ENCODE measurements at places on chromosomes 1 and 21. TPM values are rescaled to one million over a fixed set of nuclear protein-coding genes. Genes with fewer than 3 reads are reported as not detected.

DNA sequence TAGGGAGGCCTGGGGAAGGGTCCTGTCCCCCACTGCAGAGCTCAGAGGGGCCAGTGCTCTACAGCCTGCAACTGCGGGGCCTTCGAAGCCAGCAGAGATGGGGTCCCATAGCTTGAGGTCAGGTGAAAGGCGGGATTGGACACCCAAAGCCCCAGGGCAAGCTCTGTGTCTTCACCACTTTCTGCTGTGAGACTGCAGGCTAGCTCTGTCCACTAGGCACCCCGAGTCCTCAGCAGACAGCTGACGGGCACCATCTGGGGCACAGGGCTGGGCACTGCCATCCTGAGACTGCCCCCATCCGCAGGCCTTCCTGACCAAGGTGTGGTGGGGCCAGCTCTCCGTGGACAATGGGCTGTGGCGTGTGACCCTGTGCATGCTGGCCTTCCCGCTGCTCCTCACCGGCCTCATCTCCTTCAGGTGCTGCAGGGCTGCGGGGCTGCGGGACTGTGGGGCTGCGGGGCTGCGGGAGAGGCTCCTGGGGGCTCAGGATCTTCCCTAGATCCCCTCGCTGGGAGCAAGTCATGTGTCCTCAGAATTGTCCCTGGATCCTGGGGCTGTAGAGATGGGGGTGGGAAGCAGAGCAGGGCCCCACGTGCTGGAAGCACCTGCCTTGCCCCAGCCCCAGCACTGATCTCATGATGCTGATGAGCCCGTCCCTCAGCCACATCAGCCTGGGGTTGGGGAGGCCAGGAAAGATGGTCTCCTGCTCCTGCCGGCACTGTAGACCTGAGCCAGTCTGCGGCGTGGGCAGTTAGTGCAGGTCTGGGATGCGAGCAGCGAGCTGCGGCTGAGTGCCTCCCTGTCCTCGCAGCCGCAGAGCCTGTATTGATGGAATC is 46.8 kb downstream of the TRPM2 start:
- no peak for DNase-seq

DNA sequence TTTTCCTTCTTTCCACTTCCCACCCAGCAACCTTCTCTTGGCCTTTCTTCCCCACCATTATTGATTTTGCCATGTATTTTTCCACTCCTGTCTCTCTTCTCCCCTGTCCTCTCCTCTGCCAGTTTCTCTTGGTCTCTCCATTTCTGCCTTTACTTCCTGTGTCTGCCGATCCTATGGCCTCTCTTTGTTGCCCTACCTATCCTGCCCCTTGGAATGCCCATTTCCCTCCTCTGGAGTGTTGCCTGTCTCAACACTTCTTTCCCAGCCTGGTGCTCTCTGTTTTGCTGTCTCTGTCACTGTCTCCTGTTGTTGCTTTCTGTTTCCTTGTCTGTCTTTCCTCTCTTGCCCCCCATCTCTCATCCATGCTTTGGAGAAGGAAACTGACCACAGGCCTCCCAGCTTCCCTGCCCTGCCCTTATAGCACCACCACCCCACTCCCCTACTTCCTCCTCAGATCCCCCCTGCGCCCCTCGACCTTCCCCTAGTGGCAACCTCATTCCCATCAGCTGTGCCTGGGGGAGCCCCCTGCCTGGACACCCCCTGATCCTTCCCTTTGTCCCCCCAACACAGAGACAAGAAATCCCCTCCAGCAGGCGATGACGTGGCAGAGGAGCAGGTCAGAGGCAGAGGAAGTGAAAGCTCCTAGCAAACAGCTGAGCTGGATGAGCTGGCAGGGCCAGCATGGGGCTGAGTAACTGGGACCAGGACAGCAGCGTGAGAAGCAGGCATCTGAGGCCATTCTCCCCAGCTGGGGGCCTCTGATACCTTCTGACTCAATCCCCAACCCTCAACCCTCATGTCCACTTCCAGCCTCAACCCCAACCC is 6.6 kb upstream of the ETV3L start:
- DNase-seq, result peak; percentile 74

The CA14 gene
- total RNA-seq, result not detected

DNA sequence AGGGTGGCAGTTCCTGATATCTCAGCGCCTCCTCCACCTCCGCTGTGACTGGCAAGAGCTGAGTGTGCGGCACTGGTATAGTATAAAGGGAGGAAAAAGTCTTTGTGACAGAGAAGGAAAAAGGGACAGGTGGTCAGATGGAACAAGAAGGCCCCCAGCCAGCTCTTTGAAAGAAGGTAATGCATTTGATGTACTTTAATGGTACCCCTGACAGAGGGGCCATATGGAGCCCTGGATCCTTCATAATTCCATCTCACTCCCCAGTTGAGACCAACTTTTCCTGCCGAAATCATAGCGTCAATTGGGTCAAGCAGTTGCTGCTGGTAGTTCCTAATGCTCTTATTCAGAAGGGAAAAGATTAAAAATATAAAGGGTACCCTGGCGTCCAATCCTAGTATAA is 198.2 kb downstream of the ZNF326 start:
- no peak for DNase-seq

The VSIG8 gene
- not detected for total RNA-seq

DNA sequence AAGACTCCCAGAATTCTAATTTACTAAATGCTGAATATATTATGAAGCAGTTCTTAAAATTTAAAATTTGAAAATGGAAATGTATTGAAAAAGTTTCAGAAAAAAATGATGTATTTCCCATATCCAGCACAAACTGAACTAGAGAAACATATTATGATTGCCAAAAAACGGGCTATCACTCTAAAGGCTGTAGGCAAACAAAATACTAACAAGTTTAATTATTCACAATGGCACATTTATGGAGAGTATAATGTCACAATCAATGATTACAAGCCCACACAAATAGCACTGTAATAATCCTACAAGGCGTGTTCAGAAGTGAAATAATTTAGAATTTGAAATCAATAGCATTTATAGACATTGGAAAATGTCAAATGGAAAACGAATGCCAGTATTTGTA is 531.3 kb downstream of the PTBP2 start:
- DNase-seq, result no peak

GRCh38 chr21:46385846-46386733 is 62.1 kb downstream of the PCNT start:
- peak; percentile 19 for DNase-seq

The DIP2A gene
- 32.0 TPM for total RNA-seq

DNA sequence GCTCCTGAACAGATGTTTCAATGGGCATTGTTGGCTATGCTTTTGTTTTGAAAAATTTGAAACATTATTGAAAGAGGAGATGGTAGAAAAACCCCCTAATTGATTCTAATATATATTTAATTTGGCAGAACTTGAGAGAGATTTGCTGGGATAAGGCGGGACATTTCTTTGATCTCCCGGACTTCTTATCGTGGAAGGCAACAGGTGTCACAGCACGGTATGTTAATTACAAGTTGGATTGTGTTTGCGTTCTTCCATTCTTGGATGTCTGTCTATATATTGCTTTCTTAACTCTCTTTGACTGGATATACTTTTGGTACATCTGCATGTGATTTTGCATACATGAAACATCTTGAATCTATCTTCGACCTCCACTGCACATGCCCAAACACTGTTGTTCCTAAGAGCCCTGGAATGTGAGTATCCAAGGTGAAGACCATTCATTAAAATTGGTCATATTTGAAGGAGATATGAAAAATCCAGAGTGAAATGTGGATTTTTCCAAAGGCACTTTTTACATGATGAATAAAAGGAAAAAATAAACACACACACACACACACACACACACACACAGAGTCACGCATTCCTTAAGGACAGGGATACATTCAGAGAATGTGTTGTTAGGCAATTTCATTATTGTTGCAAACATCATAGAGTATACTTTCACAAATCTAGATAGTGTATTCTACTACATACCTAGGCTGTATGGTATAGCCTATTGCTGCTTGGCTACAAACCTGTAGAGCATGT is 81.9 kb downstream of the FGGY start:
- no peak for DNase-seq

DNA sequence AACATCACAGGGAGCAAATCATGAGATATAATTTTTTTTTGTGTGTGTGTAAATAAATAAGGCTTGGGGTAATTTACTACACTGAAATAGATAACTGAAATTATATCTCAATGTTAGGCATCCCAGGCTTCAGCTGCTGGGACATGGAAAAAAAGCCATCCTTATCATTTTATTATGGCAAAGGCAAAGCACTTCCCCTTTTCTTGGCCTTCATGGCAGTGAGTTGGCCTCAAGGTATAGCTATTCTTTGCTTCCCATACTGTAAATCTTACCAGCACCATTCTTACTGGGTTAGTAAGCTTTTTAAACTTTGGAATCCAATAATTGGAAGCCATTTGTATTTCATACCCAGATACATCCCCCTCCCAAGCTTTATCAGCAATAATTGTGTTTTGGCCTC is 29.0 kb downstream of the RBM11 start:
- DNase-seq, result no peak

DNA sequence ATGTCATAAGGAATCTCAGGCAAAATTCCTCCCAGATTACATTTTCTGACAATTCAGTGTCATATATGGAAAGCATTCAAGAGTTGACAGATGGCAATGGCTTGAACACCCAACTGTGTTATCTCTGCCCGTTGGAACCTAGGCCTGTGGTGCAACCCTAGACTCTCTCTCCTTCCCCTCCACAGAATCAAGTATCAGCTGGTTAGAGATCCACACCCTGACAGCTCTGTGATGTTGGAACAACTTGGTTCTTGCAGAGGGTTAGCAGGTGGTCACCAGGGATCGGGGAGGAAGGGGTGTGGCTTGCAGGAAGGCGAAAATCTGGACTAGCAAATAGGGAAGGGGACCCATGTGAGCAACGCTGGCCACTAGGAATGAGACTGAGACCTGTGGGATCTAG is 26.3 kb downstream of the PCSK9 start:
- no peak for DNase-seq

DNA sequence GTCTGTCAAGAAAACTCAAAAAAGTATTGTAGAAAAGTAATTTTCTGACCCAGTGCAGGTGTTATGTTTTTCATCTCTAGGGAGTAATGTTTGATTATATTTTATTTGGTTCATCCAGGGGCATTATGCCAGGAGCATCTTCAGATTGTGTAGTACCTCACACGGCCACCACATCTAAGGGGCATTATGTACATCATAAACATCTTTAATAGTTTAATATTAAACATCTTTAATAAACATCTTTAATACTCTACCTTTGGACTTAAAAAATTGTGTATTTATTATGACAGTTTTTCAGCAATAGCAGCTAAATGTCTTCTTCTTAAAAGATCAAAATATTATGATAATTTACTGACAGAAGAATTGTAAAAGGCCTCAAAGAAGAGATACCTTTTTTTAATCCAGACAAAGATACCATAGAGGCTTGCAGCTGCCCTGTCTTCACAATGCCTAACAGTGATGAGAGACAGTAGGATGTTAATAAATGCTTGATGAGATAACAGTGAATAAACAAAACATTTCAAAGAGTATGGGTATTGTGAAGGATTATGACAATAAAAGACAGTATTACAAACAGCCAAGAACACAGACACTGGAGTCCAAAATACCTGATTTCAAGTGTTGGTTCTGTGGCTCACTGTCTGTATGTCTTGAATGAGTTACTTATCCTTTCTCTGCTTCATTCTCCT is 240.9 kb upstream of the ADGRL2 start:
- no peak for DNase-seq
